ENCODE measurements at places on chromosomes 5 and 9.
A peak's percentile ranks its signal among the peaks of the same experiment; 100 is the strongest.

DNA sequence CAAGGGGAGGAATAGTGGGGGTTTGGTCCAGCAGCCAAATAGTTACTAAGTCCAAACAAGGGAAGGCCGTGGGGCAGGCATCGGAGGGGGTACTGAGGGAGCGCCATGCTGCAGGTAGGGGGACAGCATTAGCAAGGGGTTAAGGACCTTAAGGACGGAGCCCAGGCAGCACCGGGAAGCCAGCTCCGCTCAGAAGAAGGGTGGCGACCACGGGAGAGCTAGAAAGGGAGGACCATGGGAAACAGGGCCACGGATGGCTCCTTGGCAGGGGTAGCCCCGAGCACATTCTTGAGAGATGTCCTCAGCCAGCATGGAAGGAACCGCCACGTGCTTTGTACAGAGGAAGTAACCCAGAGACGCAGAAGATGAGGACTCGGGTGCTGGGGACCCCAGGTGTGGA is 76.2 kb upstream of the STXBP1 start:
- no peak for DNase-seq

GRCh38 chr9:137815256-137816255 is 62.0 kb upstream of the CACNA1B start:
- DNase-seq, result no peak

- DNase-seq, result no peak
These were observed 107.0 kb upstream of the CLINT1 start for GRCh38 chr5:157965989-157966388.

DNA sequence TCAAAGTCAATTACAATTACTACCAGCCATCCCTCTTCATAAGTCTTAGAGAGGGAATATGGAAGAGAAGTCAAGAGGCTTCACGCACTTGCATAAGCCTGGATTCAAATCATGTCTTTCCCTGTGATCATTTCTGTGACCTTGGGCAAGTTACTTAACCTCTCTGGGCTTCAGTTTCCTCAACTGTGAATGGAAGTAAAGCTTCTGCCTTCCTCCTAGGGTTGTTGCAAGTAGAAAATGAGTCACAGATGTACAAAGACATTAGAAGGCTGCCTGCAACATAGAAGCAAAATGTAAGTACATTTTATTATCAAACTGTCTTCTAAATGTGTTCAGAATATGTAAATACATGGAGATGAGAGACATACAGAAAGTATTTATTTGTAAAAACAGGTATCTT is 42.3 kb upstream of the SEMA6A start:
- no peak for DNase-seq

DNA sequence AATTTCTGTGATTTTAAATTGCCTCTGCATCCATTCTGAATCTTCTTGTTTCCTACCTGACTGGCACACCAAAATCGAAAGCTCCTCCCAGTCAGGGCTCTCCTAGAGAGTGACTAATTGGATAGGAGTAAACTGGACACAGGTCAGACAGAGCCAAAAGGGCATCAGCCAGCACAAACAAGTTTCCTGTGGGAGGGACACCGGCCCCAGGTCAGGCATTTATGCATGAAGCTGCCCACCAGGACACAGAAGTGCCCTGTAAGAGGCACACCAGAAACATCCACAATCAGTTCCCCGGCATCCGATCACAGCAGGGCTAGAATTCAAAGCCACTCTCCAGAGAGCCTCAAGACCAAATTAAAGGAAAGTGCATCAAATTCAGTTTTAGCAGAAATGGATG is 78.4 kb downstream of the SFXN1 start:
- no peak for DNase-seq

- peak; percentile 44 for DNase-seq
These were observed 34.3 kb upstream of the MACIR start for GRCh38 chr5:103224118-103224893.

Measured in NCI-H345 (cell line).